ENCODE measurements at places on chromosomes 1 and 21.

GRCh38 chr1:246801241-246802020 is 77.2 kb downstream of the SCCPDH start:
- no peak for DNase-seq

DNA sequence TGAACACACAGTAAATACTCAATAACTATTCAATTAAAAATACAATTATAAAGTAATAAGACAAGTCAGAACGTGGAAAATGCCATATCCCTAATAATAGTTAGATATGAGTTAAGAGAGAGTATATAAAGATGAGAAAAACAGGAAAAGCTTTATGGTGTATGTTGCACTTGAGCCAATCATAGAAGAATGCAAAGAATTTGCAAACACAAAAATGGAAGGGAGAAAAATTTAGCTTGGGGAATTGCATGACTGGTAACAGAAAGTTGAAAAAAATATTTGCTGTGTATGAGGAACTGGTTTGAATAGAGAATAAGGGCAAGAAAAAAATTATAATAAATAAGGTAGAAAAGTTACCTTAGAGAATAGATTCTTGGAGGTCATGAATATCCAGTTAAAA is 739.6 kb upstream of the CXADR start:
- DNase-seq = no peak

- no peak for DNase-seq
Measured at GRCh38 chr1:8134546-8135235, 108.6 kb upstream of the ERRFI1 start.

DNA sequence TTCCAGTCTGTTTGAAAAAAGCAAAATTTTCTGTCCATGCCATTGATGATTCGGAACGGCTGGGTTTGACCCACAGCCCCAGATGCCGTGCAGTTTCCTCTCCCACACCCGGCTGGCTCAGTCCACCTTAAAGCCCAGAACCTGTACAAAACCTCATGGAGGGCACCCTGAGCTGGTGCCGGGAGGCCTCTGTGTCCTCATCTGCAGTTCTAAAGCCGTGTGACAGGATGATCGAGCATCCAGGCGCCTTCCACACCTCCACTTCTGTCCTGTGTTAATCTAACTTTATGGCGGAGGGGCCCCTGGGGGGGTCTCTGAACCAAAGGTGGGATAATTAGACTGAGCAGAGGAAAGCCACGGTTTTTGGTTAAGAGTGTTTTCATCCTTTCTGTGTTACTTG is 49.6 kb downstream of the SLC37A1 start:
- DNase-seq = no peak

GRCh38 chr1:202831906-202832305 is 21.2 kb downstream of the PCAT6 start:
- DNase-seq = no peak

DNA sequence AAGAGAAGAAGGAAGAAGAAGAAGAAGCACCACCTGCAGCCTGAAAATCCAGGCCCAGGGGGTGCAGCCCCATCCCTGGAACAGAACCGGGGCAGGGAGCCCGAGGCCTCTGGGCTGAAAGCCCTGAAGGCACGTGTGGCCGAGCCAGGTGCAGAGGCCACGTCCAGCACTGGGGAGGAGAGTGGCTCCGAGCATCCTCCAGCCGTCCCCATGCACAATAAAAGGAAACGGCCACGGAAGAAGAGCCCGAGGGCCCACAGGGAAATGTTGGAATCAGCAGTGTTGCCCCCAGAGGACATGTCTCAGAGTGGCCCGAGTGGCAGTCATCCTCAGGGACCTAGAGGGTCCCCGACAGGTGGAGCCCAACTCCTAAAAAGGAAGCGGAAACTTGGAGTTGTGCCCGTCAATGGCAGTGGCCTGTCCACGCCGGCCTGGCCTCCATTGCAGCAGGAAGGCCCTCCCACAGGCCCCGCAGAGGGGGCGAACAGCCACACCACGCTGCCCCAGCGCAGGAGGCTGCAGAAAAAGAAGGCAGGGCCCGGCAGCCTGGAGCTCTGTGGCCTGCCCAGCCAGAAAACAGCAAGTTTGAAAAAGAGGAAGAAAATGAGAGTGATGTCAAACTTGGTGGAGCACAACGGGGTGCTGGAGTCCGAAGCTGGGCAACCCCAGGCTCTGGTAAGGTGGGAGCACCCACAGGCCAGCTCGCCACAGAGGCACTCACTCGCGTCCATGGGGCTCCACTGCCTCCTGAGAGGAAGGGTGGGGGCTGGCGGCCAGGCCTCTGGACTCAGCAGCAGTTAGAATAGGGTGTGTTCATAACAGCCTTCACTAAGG is 28.4 kb downstream of the RRP1B start:
- no peak for DNase-seq

- DNase-seq = peak; percentile 85
Measured at GRCh38 chr1:1435106-1435903, at the start of gene VWA1. Gene VWA1, plus strand, starts transcription at chr1:1435690. Its CDS starts 59 bp downstream, at chr1:1435749.

- no peak for DNase-seq
Measured at GRCh38 chr1:154793685-154794084, 76.4 kb downstream of the KCNN3 start.

- no peak for DNase-seq
Measured at GRCh38 chr1:245579881-245580280, 425.1 kb downstream of the KIF26B start.

GRCh38 chr1:170836141-170836540 is 99.2 kb upstream of the MROH9 start:
- no peak for DNase-seq
